Dorsolateral prefrontal cortex (tissue), 122 donors: ENCODE measurements at places on chromosomes 3 and 15.

- DNase-seq = no peak
Measured at GRCh38 chr15:55224892-55225291, 28.2 kb upstream of the RSL24D1 start.

DNA sequence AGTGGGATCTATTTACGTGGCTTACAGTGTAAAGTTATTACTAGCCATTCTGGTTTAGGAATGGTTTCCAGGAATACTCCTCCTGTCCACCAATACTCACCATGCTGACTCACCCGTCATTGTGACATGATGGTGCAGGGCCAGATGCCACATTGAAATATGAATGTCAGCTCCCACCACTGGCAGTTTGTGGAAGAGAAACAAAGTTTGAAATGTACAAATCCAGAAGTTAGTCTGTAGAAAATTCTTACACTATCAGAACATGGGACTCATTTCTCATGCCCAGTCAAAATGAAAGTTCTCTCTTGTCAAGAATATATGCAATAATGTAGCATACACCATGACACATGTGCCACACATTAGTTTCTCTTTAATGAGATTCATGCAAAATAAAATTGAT lies 14.4 kb upstream of the TSPAN3 start:
- DNase-seq = no peak

DNA sequence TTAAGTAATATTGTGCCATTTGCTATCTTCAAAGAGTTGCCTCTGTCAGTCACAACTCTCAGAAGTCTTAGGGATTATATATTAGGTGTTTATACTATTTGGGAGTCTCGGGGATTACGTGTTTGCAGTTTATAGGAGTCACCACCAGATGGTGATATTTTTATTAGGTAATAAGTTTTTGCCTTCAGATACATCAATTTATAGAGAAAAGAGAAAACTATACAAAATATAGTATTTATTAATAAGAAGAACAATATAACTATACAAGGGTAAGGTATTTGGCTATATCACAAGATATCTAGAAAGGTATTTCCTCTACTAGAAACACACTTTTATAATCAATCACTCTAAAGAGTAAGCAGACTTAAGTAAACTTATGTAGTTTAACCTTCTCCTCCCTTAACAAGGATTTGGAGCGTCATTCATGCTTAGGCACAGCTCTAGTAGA lies 10.7 kb upstream of the DHX36 start:
- DNase-seq = no peak

GRCh38 chr3:30245858-30246622 lies 360.4 kb upstream of the TGFBR2 start:
- DNase-seq = no peak

GRCh38 chr3:118408431-118408830 lies 626.2 kb downstream of the IGSF11 start:
- no peak for DNase-seq

- DNase-seq = no peak
Measured at GRCh38 chr15:29632671-29633406, 189.4 kb downstream of the TJP1 start.
